NCI-H2107 (cell line): ENCODE measurements at places on chromosomes 5 and 9.

DNA sequence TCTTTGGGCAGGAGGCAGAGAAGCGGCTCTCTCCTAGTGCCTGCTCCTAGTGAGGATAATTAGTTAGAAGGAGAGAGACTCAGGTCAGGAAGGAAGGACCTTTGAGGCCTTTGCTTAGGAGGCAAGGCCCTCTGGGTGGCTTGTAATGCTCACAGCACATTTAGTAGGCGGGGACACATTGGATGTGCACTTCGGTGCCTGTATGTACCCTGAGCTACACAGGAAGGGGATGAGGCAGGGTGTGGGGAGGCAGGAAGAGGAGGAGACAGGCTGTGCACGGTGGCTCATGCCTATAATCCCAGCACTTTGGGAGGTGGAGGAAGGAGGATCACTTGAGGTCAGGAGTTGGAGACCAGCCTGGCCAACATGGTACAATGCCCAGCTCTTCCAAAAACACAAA is 7.2 kb upstream of the LCN2 start:
- no peak for DNase-seq

DNA sequence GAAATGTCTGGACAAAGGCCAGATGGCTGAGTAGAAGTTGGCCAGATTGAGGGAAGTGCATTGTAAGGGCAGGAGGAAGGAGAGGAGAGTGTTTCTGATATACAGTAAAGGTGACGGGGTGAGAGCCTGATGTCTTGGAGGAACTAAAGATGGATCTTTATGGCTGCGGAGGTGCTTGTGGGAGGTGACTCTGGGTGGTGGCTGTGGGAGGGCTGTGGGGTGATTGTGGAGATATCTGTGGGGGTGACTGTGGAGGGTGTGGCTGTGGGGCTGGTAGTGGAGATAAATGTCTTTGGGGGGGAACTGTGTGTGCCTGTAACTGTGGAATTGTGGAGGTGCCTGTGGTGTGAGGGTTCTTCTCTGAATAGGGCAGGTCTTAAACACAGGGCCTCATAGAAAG is 121.4 kb downstream of the CMYA5 start:
- no peak for DNase-seq

DNA sequence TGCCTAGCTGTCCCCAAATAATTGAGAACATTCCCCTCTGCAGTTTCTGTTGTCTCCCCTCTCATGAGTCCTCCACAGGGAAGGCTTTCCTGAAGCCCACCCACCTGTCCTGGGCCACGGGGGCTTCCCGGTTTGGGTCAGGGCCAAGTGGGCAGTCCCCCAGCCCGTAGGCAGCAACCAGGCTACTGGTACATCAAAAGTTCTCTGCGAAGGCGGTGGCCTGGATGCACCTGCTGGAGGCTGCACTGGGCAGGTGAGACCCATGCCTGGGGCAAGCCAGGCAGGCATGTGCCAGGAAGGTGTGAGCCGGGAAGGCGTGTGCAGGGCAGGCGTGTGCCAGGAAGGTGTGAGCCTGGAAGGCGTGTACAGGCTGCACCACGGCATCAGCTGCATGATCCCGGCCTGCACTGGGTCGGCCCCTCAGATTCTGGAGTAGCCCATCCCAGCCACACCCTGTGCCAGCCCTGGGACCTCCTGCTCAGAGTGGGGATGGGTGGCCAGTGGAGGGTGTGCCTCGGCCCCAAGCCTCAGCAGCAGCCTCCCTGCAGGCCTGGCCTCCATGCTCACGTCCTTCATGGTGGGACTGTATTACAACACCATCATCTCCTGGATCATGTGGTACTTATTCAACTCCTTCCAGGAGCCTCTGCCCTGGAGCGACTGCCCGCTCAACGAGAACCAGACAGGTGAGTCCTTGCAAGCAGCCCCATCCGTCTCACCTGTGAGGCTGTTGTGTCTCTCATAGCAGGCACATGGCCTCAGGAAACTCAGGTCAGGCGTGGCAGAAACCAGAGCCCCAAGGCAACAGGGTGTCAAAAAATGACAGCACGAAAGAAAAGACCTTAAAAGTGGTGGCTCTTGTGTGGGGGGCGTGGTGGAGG is 8.7 kb downstream of the SLC6A19 start:
- DNase-seq = no peak

DNA sequence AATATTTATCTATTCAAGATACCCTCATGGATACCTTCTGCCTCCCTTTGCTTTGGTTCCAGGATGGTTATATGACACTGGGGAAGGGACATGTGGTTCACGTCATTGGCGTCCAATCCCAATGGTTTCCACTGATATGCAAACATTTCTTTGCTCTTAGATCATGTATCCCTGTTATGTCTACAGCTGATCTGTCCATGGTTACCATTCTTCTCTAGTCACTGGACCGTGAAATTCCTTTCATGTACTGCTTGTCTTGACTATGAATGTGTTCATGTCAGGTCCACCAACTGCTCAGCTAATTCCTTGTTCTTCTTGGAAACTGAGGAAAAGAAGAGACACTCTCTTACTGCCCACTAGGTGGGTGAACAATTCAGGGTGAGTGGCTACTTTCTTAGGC is 391.1 kb upstream of the ZNF608 start:
- no peak for DNase-seq

GRCh38 chr5:36606036-36606427 is 374 bp upstream of the SLC1A3 start:
- no peak for DNase-seq

- no peak for DNase-seq
Observed at GRCh38 chr9:130267930-130268329, 2.4 kb downstream of the HMCN2 start.
